ENCODE measurements at places on chromosomes 2 and 18.

- no peak for DNase-seq
Observed at GRCh38 chr2:19736191-19736831, 165.5 kb downstream of the TTC32 start.

- no peak for DNase-seq
Observed at GRCh38 chr18:48884306-48884705, 66.5 kb downstream of the SMAD7 start.

GRCh38 chr18:79302120-79302519, 93.6 kb upstream of the NFATC1 start:
- no peak for DNase-seq

DNA sequence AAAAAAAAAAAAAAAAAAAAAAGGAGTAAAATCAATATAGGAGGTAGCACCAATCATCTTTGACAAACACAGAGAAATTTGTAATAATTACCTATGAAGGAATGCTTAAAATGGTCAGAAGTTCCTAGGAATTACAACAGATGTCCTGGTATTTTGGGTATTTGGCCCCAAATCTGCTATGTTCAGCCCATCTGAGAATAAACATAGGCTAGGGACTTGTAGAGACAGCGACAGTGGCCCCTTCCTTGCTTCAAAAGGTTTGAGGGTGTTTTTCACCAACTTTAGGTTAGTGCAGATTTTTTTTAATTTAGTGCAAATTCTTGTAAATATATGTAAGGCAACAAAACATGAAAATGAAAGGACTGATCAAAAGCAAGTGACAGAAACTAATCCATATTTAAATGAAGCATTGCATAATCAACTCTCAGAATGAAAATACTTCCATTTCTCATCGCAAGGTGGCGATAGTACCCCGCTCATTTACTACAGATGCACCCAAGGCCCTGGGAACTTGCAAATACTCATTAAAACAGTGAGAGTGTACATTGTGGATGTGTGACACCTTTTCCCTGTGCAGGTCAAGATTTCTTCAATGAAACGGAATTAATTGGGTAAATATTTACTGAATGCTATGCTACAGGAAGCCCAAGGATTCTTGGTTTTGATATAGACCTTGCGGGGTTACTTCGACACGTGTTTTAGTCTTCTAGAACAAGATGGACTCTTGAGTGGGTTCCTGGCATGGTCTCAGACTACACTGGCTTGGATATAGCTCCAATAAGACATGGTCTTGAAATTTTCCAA, 44.6 kb downstream of the FAM124B start:
- no peak for DNase-seq

DNA sequence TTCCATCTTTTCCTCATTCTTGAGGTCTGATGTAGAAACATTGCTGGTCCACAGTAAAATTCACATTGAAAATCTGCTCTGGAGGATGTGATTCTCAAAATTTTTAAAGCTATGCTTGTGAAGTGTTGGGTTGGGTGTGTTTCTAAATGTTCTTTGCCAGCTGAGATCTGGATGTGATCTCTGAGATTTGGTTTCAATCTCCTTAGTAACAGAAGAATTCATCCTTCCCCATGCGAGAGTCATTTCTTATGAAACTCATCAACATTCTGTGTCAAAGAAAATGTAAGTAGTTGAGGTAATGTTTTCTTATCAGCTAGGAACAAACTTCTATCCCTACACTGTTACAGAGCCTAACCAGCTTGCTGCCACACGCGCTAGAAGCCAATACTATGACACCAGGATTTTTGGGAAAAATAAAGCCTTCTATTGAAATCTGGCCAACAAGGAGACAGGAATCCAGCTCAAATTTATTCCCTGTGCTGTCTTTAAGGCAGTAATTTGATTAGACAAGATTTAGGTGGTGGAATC, 134.9 kb downstream of the PTH2R start:
- DNase-seq, result no peak

DNA sequence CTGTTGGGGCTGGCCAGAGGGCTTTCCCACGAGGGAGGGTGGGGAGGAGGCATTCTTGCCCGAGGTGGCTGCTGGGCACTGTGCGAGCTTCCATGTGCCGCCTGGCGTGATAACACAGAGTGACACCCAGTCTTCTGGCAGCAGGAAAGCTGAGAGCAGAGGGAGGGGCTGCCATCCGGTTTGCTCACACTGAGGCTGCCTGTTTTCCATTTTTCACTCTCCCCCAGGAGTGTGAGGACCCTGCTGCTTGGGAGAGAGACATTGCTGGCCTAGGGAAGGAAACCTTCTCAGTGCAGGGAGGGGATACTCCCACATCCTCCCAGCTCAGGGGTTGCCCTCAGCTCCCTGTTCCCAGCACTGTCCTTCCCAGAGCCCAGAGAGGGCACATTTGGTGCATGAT, 73.1 kb downstream of the INHBB start:
- no peak for DNase-seq

- no peak for DNase-seq
Observed at GRCh38 chr2:196123679-196124373, 47.6 kb downstream of the STK17B start.

GRCh38 chr2:101205521-101206479, 46.9 kb upstream of the CNOT11 start:
- DNase-seq, result no peak

DNA sequence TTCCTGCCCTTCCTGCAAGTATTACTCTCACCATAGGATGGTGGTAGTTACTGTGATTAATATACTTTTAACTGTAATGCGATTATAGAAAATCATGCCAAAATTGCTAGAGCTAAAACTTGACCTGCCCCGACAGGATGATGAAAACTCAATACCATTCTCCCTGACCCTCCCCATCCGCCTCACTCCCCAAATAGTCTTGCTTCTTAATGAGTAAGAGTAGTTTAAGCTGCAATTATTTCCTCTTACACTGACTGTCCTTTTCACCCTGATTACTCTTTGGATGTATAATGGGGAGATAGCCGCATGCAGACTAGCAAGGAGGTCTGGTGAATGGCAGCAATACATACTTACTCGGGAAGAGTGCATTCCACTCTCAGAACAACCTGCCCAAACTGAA, 269.6 kb upstream of the SIX3 start:
- no peak for DNase-seq

DNA sequence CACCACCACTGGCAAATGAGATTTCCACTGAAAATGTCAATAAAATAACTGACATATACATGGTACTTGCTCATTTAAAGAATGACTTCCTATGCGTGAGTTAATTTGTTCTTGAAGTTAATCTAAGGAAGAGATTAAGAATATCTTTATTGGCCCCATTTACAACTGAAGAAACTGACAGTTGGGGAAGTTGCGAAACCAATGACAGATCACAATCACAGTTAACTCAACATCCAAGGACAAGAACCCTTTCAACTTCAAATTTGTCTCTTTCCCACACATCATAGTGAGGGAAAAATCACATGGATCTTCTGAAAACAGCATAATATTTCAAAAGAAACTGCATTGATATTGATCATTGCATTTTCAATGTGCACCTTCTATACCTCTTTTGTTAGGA, 565.4 kb downstream of the IRS1 start:
- no peak for DNase-seq

- no peak for DNase-seq
Observed at GRCh38 chr2:69535817-69536241, 98.6 kb upstream of the NFU1 start.

- DNase-seq, result no peak
Observed at GRCh38 chr2:43407935-43408334, 181.5 kb upstream of the ZFP36L2 start.

DNA sequence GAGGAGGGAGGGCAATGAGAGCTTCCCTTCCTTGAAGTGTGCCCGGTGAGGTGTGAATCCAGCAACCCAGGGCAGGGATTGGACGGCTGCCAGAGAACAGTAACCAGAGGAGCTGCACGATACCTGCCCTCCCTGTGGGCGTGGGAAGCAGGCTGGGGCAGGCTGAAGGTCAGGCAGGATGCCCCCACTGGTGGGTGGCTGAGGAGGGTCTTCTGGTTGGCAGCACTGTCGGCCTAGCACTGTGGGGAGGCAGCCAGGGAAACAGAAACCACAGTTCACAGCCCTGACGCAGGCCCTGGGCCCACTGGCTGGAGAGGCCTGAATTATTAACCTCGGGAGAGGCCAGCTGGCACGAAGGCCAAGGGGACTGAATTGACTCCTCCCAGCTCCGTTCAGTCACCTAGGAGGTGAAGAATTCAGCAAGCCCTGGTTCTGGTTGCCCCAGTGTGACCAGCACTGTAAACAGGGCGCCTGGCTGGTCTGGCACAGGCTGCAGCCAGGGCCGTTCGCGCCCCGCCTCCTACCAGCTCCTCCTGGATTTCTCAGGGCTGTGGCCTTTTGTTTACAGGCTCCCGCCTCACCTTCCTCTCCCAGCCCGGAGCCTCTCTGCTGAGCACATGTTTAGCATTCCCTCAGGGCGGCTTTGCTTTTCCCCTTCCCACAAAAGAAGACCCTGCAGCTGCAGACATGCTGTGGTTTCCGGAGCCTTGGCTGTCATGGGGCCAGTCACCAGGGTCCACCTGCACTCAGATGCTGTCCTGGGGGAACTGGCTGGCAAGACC, 97.8 kb downstream of the B3GNT2 start:
- no peak for DNase-seq

GRCh38 chr18:31970617-31971016, 27.7 kb upstream of the TRAPPC8 start:
- DNase-seq, result no peak

- no peak for DNase-seq
Observed at GRCh38 chr2:31202833-31203232, 14.5 kb downstream of the CAPN14 start.

DNA sequence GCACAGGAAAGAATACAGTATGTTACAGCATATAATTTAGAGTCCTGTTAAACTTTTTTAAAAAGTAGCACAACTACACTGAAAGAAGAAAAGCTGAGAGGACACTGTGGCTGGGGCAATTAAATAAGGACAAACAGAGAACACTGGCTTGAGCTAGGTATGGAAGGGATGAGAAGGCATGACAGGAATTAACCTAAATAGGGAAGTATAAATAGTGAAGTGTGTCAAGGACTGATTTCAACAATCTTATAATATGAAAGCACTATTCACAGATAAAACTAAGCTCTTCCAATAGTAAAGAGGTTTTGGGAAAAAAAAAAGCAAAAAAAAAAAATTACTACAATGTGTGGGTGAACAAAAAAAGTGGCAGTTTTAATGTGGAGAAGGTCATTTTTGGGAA, 45.5 kb downstream of the PPP3R1 start:
- no peak for DNase-seq

GRCh38 chr2:234203135-234203984, 152.9 kb downstream of the SPP2 start:
- no peak for DNase-seq

- DNase-seq, result no peak
Observed at GRCh38 chr2:105391058-105391627, 7.7 kb downstream of the FHL2 start.

- DNase-seq, result no peak
Observed at GRCh38 chr2:72793798-72794440, 31.9 kb downstream of the EXOC6B start.

- DNase-seq, result no peak
Observed at GRCh38 chr2:222998459-222998858, 53.5 kb upstream of the KCNE4 start.

GRCh38 chr2:20013126-20013849, 820 bp upstream of the MATN3 start:
- no peak for DNase-seq

Measured in cerebellar nuclear complex (tissue), 1 donor.